ENCODE measurements at places on chromosomes 1 and 21.

DNA sequence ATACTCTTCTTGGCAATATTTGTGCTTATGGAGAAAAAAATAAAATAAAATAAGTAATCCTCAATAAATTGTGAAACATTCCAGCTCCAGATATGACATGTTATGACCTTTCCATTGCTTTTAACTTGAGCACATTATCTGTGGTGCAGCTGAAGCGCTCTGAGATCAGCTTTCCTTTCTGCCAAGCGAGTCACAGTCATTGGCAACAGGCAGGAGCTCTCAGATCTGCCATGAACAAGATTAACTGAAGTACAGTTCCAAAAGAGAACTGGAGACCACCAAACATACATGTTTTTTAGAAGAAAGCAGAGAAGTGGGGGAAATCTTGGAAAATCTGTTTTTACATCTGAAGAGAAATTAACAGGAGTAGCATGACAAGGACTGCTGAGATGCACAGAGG, 89.2 kb upstream of the DSCAM start:
- no peak for DNase-seq

DNA sequence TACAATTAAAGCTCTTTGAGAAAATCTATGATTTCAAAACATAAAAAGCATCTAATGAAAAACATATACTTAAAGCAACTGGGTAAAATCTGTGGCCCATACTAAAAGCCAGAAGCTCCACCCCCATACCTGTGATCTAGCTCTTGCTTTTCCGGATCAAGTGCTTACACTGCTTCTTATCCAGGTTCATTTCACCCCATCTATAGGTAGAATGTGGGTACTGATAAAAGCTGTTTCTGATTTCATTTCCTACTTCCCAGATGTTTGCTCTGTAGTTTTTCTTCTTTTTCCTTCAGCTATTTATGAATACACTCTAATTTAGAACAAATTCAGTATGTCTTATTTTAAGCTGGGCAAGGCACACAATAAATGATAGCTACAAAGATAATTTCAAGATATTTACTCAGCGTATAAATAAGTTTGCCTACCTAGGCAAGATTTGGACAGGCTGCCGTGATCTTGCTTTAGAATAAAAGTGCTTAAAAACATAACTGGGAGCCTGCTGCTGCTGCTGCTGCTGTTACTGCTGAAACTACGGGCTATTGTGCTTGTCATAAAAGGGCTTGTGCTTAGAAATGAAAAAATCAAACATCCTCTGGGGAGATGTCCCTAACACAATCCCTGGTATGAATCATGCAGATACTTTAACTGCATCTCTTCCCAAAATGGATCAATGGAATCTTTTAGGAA, 2.1 kb downstream of the SIPA1L2 start:
- DNase-seq: peak; percentile 22

DNA sequence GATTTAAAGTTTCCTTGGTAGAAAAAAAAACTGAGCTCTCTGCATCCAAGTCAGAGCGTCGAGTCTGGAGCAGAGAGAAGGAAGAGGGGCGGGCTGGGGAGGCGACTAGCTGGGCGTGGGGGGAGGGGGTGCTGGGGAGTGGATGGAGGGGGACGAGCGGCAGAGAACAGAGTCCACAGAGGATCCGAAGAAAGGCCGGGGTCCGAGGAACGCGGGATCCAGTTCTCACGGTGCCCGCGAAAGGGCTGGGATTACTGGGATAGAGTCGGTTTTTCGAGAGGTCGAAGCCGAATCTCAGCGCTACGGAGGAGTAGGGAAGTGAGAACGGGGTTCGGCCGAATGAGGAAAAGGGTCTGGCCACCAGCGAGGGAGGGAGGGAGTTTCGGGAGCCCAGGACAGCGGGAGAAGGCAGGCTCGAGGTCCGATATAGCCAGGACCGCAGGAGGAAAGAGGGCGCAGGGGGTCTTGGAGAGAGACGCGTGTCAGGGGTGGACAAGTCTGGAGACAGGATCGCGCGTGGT, 665 bp downstream of the DAB1 start:
- DNase-seq: peak; percentile 38

DNA sequence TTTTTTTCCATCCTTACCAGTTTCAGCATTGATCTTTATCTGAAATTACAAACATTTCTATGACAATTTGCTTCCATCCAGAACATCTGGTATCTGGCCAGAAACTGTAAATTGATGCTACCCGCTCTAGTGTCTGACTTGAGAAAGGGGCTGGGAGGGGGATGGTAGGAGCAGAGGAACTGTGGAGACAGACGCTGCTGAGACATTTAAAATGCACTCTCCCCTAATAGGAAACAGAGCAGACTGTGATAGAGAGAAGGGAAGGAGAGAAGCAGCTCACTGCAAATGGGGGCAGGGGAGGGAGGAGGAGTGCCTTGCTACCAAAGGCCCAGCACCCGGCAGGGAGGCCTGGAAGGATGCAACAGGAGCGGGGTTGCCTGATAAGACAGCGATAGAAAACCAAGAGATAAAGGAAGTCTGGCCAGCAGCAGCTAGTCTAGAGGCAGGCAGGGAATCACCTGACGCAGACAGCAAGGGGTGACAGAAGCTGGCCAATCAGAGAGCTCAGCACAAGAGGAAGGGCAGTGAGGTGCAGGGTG, 195.5 kb upstream of the NFIA start:
- DNase-seq: peak; percentile 20

- DNase-seq: peak; percentile 100
These were observed 1.3 kb upstream of the S100A10 start for GRCh38 chr1:151994956-151995355.

GRCh38 chr1:75188892-75189291, 54.7 kb downstream of the LHX8 start:
- no peak for DNase-seq

All from fibroblast of skin of right quadriceps (primary cell).